ENCODE measurements at places on chromosomes 2 and 18.

- no peak for DNase-seq
Measured at GRCh38 chr2:161613161-161613560, 11.1 kb upstream of the SLC4A10 start.

GRCh38 chr2:186532891-186533290 lies 46.8 kb downstream of the ZC3H15 start:
- no peak for DNase-seq

- no peak for DNase-seq
Measured at GRCh38 chr18:63303547-63303946, 16.0 kb downstream of the BCL2 start.

DNA sequence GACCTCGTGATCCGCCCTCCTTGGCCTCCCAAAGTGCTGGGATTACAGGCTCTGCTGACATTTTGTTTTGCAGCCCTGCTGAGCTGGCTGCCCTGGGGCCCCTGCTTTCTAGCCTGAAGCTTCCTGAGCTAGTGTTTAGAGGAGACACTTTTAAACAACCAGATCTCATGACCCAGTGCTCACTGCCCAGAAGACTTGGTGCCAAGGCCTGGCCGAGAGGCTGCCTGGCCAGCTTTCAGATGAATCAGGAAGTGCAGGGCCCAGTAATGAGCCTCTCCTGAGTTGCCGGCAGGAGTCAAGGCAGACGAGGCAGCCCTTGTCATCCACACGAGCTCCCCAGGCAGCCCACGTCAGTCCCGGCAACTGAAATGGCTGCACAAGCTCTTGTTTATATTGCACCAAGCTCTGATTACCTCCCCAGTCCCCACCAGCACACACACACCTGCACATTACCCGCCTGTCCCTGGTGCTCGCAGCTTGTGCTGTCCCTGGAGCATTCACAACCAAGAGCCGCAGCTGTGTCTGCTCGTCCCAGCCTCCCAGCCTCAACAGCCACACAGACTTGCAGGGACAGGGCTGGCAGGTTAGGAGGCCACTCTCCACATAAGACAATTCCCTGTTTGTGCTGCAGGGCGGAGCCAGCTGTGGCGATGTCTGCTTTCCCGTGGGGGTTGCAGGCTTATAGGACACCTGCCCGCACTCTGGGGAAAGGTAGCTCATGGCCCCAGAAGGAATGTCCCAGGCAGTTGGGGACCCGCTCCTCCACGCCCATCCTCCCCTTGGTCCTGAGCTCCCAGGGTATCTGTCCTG lies 331.2 kb upstream of the MYT1L start:
- DNase-seq = peak; percentile 62

GRCh38 chr2:20425371-20425881 lies 21.4 kb upstream of the RHOB start:
- DNase-seq = no peak

DNA sequence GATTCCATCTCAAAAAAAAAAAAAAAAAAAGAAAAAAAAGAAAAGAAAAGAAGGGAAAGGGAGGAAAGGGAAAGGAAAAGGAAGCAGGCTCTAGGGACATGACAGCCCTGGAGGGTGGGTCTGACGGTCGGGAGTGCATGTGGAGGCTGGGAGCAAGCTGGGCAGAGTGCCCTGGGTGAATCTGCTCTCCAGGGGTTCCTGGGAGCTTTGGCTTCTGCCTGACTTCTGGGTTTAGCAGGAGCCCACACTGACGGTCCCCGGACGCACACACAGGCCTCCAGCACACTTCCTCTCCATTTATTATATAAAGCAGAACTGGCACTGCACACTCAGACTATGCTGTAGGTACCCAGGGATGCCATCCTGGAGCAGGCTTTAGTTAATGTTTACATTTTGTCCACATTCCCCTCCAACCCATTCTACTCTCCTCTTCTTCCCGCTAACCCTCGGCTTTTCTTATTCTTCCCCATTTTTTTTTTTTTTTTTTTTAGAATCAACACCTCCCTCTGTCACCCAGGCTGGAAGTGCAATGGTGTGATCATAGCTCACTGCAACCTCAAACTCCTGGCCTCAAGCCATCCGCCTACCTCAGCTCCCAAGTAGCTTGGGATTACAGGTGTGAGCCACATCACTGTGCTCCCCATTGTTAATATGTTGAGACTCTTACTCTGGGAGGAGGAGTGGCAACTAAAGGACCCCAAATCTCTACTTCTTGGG lies 151.1 kb upstream of the SLC1A4 start:
- peak; percentile 40 for DNase-seq

Data from heart left ventricle (tissue), 16 donors.